ENCODE measurements at places on chromosomes 4 and X.

DNA sequence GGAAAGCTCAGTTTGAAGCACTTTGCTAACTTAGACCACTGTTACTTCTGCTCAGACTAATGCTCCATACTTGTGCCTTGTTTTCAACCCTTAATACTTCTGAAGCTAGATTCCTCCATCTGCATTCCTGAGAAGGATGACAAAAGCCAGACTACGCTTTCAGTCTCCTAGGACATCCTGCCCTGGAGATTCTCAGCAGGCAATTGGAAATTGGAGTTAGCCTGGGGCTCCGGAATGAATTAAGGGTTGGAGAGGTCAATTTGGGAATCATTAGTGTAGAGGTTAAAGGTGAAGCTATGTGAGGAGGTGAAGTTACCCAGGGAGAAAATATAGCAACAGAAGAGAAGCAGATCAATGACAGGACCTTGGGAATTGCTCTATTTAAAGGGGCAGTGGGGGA, 215.9 kb upstream of the MBNL3 start:
- no peak for DNase-seq

GRCh38 chr4:26753617-26754016, 107.0 kb upstream of the STIM2 start:
- no peak for DNase-seq

DNA sequence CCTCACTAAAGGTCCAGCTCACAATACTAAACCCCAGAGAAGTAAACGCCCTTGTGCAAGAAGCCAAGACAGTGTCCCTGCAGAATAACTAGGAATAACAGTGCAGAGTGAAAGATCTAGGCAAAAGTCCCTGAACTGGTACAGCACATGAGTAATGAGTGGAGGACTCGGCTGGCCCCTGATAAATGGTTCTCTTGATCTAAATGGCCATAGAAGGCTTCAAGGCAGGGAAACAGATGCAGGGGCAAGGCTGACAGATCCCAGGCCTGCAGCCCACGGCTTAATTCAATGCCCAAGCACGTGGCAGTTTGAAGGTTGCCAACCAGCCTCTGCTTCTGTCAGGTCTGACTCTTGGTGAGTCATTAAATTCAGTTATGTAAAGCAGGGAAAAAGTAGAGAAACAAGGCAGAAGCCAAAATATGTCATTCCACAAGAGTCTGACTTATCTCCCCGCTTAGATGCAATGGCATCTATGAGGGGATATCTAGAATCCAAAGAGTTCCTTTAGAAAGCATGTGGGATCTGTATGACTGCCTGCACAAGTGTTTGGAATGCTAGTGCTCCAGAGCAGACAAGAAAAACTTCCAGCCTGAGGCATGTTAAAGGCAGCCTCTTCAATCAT, 121.3 kb downstream of the PRDM5 start:
- no peak for DNase-seq

GRCh38 chr4:158035662-158036195, 137.1 kb downstream of the GASK1B start:
- DNase-seq = no peak

- DNase-seq = no peak
Observed at GRCh38 chr4:113026556-113026955, 22.9 kb upstream of the ANK2 start.

- no peak for DNase-seq
Observed at GRCh38 chrX:97743014-97743413, 859.3 kb downstream of the RPA4 start.
